ENCODE measurements at places on chromosomes 2 and 18.

GRCh38 chr2:127183771-127184170 lies 36.3 kb downstream of the CYP27C1 start:
- DNase-seq = no peak

GRCh38 chr2:177692783-177693269 lies 300.3 kb downstream of the AGPS start:
- no peak for DNase-seq

GRCh38 chr2:57809230-57809629 lies 237.4 kb upstream of the VRK2 start:
- DNase-seq = no peak

DNA sequence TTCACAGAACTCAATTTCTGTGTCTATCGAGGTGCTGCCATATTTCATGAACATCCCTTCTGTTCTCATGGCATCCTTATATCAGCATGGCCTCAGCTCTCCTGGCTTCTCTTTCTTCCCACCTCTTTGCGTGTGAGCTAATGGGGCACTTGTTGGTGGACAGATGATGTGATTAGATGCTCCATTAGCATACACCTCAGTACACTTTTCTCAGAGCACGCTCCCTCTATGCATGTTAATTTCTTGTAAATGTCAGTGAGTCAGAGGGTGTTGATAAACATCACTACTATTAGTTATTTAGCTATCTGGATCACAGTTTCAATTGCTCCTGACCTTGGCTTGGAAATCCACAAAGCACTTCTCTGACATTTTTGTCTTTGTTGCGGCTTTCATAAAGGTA lies 159.4 kb downstream of the CD8B2 start:
- DNase-seq = no peak

GRCh38 chr2:25711675-25712354 lies 38.4 kb upstream of the DTNB start:
- DNase-seq = no peak

DNA sequence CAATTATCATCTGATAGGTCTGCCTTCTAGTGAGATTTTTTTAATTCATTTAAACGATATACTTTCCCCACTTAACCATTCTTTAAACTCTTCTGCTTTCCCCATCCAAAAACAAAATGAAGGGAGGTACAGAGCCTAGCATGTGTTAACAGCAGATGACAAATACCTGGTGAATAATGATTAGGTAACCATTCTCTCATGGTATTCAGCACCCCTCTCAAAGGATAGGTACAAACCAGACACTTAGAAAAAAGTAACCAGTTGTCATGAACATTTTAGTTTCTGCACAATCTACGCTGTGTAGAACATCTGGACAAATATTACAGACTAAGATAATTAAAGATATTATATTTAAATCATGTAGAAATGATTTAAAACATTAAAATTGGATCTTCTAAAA lies 56.3 kb downstream of the DNAH7 start:
- DNase-seq = no peak

DNA sequence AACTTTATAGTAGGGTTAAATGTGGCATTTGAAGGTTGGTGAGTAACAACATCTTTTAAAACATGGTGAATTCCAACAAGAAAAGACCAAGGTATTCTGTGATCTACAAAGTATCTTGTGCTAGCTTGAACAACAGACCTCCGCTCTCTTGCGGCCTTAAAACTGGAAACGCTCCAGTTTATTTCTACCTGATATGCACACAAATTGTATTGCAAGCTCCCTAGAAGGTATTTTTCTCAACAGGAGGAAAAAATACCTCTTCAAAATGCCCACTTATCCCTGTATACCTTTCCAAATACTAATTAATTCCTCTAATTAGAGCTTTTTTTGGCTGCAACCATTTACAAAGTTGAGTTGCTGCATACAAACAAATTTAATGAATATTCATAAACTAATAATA lies 69.5 kb downstream of the KCNH7 start:
- no peak for DNase-seq

GRCh38 chr2:232477751-232478510 lies 9.7 kb downstream of the ECEL1 start:
- DNase-seq = no peak

GRCh38 chr18:1438458-1438910 lies 533.8 kb downstream of the ADCYAP1 start:
- DNase-seq = no peak

DNA sequence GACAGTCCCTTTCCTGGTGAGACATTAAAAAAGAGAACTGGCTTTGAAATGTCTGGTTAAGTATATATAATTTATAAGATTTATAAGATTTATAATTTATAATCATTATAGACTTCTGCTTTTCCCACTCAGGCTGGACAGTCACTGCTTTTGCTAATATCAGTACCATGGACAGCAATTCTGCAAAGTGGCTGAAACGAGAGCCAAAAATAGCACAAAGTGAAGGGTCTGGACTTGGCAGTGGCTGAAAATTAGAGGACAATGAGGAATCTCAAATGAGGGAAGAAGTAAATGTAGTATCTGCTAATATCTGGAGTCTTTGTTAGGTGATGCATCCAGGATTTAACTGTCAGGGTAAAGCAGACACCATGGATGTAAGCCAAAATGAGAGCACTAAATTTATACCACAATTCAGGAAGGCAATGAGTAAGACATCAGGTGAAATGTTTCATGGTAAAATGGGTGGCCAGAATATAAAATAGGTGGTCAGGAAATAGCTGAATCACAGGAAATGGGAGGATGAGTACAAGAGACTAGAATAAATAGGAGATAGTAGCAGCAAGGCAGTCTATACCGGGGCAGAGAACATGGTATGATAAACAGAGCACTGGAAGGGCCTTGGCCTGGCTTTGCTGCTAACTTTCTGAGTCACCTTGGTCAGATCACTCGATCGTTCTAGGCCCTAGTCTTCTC lies 39.6 kb upstream of the BOD1L2 start:
- peak; percentile 7 for DNase-seq

GRCh38 chr2:241413929-241414580 lies 58.0 kb downstream of the FARP2 start:
- DNase-seq = no peak

DNA sequence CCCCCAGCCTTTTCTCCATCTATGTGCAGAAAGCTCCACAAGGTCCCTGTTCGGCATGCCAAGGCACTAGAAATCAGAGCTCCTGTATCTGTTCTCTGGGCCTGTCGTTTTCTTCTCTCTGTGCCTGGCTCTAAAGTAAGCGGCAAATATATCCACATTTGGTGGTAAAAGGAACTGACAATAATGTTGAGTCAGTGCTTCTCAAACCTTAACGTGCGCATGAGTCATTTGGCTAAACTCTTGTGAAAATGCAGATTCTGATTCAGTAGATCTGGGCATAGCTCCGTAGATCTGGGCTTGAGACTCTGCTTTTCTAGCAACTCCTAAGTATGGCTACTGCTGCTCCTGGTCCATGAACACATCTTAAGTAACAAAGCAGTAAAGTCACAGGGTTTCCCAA lies 16.5 kb upstream of the ACSL3 start:
- peak; percentile 46 for DNase-seq

DNA sequence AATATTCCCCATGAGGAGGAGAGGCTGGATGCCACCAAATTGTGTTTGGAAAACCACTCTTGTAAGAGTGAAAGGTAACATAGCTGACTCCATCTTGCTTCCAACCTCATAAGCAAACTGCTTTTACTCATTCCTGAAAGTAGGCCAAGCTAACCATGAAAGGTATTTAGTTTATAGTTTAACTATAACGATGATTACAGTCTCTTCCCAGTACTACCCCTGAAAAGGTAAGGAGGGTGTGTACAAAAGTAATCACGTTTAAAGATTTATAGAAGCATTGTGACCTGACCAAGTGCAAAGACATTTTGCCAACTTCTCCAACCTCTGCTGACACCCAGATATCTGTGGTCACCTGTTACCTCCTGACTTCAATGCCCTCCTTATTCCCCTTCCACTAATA lies 122.6 kb downstream of the CD8B2 start:
- no peak for DNase-seq

GRCh38 chr18:45373286-45373880 lies 241.9 kb upstream of the SLC14A2 start:
- DNase-seq = no peak

- DNase-seq = no peak
Measured at GRCh38 chr18:37343542-37343851, 222.1 kb downstream of the CELF4 start.

DNA sequence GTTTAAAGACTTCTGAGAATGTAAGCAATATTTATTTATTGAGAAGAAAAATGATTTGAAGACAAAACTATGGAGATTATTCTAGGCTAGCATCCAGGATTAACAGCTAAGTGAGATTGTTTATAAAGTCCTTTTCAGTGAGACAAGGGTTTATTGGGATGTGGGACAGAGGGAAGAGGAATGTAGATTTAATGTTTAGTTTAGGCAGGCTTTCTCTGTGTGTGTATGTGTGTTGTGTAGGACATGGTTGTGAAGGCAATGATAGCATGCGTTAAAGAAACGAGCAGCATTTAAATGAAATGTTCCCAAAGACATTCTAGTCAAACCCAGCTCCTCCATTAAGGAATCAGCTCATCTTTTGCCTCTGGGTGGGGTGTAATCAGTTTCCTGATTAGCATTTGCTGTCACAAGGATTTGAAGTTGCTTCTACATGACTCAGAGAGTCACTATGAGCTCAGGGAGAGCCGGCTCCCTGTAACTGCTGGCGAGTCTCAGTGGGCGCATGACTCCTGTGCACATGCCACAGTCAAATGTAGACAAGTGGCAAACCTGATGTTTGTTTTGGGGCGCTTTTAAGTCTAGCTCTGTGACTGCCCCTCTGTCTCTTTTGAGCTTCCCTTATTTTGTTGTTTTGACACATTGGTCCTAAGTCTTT lies 442.2 kb upstream of the CELF4 start:
- peak; percentile 4 for DNase-seq

DNA sequence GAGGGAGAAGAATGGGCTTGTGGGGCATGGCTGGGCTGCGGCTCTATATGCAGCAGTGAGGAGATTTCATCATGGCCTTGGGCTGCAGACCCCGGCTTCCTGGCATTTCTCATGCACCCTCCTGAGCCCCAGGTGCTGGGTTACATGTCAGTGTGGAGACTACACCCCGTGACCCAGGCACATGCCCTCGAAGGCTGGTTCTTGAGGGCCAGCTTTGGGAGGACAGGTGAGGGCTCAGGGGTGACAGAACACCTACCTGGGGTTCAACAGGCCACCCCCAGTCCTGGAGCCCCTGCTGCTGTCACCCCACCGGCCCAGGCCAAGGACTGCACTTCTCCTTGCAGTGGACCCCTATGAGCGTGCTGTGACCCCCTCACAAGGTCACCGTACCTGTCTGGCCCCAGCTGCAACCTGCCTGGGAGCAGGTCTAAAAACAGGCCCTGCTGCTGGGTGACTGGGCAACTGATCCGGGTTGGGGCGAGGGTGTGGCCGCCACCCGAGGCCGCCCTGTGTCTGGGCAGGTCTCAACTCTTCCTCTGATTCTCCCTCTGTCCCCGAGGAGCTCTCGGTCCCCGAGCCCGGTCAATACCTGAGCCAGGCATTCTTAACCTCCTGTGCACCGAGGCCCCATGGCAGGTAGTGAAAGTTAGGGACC lies 94.8 kb upstream of the OTOS start:
- peak; percentile 39 for DNase-seq

DNA sequence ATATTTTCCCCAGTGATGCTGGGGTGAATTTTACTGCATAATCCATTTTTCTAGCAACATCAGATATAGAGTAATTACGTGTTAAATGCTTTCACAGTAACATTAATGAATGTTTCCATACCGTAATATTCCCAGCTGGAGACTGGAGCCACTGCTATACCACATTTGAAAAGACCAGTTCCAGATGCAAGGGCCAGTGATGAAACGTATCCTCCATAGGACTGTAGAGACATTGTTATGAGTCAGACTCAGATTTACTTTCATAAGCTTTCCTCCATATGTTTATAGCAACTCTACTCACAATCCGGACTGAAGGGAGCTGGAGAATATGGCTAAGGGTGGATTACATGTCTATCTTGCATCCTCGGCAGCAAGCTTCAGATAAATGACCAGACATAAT lies 22.7 kb upstream of the GCG start:
- no peak for DNase-seq

DNA sequence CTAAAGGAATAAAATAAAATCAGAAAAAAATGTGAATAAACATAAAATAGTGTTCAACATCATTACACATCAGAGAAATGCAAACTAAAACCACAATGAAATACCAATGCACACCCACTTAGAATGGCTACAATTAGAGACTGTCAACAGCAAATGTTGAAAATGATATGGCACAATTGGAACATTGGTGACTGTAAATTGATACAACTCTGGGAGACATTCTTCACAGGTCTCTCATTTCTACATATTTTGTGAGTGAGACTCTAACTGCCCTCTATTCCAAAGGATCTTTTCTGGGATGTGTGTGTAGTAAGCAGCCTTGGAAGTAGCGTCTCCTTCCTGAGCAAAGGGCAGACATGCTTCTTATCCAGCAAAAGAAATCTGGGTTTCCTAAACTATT lies 323.0 kb downstream of the FBXO15 start:
- DNase-seq = no peak

DNA sequence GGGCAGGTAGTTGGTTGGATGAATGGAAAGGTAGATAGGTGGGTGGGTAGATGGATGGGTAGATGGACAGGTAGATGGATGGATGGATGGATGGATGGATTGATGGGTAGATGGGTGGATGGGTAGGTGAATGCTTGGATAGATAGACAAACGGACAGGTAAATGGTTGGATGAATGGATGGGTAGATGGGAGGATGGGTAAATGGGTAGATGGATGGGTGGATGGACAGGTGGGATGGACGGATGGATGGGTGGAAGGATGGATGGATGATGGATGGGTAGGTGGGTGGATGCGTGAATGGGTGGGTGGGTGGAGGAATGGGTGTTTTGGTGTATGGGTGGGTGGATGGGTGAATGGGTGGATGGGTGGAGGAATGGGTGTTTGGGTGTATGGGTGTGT lies 50.1 kb upstream of the ASAP2 start:
- DNase-seq = no peak

DNA sequence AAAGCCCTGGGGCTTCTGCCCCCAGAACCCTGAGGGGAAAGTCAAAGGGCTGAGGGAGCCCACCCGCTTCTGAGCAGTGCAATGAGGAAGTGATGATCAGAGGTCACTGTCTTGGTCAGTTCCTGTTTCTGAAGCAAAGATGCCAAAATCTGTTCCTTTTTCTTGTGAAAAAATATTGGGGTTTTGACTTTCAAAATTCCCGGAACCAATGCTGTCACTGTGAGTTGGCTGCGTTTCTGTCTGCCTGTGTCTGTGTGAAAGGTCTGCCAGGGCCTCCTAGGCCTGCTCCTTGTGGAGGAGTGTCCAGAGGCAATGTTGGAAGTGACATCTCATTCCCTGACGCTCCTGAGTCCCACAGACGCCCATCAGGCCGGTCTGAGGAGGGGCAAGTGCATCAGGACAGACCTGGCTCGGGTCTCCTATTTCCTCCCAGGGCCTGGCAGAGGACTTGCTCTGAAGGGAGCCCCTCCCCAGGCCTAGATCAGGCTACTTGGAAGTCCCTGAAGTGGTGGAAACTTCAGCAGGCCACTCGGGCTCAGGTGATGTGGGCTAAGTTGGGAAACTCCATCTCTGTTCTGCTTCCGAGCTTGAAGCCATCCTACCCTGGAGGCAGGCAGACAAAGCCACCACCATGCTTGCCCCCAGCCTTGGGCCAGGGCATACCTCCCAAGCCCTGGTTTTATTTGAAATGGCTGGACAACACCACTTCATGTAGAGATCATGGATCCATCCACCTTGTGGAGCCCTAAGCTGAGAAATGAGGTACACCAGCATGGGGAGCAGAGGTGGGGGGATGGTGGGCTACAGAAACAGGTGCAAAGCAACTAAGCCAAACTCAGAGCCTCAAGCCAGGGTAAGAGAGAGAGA lies 51.0 kb downstream of the PKDCC start:
- no peak for DNase-seq

GRCh38 chr18:11885278-11885947 lies 22.7 kb downstream of the MPPE1 start:
- no peak for DNase-seq

GRCh38 chr2:230891509-230891908 lies 26.8 kb downstream of the ITM2C start:
- DNase-seq = no peak

Measured in SJSA1 (cell line).